ENCODE measurements at places on chromosomes 5 and 9.

- DNase-seq: no peak
These were observed 8.5 kb downstream of the TNC start for GRCh38 chr9:115109486-115109885.

GRCh38 chr5:51389288-51389576, 6.0 kb downstream of the ISL1 start:
- no peak for DNase-seq

- no peak for DNase-seq
These were observed 40.0 kb downstream of the TTLL11 start for GRCh38 chr9:122053064-122053463.

- DNase-seq: no peak
These were observed 81.7 kb downstream of the DCP2 start for GRCh38 chr5:113058269-113058668.

DNA sequence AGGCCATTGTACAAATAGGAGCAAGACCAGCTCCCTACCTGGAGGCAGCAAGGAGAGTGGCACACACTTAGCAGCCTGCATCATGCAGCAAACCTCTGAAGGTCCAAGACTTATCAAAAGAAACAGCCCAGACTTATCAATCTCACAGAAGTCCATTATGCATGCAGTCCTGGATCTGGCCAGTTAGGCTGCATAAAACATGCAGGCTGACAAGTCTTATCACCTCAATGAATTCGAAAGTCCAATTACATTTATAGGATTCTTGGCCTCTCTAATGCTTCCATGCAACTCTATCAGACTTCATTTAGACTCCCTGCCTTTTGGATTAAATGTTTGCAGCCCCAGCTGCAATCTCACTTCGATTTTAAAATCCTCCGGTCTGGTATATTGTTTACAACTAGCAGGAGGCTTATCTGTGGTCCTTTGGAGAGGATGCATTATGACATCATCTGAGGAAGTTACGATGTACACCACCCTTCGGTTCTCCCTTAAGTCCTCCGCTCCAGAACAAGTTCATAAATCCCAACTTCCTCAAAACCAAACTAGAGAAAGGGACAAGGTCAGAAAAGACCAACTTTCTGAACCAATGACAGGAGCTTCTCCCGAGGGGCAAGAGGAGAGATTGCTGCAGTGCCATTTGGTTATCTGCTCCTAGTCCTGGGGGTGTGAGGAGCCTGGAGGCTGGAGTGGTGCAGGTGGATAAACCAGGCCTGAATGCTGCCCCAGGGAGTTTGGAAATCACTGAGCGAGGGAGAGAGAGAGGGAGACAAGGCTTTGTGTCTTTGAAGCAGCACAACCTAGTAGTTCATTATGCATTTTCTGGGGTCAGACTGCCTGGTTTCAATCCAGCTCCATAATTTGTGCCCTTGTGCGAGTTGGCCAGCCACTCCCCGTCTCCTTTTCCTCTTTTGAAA, 313.9 kb downstream of the TLE1 start:
- no peak for DNase-seq

GRCh38 chr5:146704949-146705665, 173.4 kb downstream of the PPP2R2B start:
- DNase-seq: no peak

DNA sequence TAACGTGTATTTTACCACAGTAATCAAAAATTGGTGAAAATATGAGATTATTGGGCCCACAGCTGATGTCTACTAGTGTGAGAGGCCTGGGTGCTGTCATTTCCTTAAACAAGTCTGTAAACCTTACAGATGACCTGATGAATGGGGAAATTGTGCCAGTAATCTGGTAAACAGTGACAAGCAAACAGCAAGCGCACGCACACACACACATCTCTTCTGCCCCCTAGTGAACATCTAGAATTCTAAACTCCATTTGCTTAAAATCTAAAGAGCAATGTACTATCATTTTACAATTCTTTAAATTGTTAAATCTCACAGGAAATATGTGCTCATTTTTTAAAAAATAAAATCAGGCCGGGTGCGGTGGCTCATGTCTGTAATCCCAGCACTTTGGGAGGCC, 7.5 kb upstream of the RAPGEF1 start:
- no peak for DNase-seq

DNA sequence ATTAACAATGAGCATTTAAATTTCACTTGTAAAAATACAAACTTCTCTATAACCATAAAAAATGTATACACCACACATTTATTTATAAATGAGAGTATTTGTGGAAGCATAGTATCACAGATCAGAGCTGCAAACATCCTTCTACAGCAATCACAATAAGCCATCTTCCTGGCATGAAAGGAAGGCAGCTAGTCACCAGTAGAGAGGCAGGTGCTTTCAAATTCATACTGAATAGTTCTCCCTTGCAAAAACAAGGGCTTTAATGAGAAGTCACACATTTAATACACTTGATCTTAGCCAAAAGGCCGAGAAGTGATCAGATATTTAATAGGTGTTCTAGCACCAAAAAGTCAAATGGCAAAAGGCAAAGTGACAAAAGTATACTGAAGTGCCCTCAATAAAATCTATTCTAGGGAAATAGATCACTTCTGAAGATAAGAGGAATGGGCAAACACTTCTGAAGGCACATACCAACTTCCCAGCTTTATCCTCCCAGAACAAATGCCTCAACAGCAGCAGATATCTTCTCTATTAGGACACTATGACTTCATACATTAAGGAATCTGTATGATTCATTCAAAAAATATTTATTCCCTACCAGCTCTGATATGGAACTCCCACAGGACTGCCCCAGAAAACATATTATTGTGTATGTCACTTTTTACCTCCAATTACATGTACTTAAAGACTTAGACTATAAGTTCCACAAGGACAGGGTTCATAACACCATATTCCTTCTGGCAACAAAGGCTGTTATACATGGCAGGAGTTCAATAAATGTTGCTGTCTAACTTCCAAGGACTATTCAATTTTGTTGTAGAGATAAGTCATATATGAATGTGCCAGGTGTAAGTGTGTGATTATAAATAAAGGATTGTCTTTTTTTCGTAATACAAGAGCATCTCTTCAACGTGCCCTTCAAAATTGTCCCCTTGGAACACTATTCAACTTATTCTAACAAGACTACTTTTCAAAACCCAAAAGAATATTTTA, 31.7 kb downstream of the MAPKAP1 start:
- DNase-seq: no peak
